Pons (tissue), 1 donor: ENCODE measurements at places on chromosomes 13 and 19.

- no peak for DNase-seq
Measured at GRCh38 chr19:38665219-38665931, 17.9 kb downstream of the ACTN4 start.

GRCh38 chr13:48818495-48819356, 157.0 kb upstream of the FNDC3A start:
- DNase-seq: no peak

DNA sequence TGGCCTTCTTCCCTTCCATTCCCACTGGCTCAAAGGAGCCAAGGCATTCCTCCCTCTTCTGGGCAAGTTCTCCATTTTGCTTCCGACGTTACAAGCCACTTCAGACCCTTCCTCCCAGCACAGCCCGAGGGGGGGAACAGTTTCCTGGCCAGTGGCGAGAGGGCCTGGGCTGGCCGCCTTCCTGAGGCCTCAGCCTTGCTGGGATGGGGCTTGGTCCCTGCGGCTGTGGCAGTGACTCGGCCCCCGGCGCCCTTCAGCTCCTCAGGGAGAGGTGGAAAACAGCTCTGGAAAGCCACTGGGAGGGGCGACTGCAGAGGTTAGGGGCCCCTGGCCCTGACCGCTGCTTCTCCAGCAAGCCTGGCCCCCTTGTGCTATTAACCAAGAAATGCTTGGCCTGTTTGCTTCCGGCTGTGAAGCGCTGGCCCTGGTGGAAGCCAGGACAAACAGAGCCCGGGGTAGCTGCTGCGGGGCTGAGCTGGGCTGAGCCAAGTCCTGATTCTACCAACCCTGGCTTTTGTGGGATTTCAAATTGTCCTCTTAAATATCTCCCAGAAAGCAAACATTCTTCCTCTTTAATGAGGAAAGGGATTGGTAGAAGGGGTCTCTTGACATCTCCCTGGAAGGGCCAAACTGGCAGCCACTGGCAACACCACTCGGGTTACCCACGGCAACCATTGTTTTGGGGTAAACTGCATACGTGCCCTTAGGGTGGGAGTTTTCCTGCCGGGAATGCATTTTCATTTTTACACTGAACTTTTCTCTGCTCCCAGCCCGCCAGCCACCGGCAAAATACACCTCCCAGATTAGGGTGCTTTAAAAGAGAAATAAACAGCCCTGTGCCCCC, 38.7 kb downstream of the C13orf46 start:
- DNase-seq: no peak

- DNase-seq: no peak
Measured at GRCh38 chr13:22428188-22428828, 752.5 kb upstream of the SGCG start.
